ENCODE measurements at places on chromosomes 5 and 9. TPM values are rescaled to one million over a fixed set of nuclear protein-coding genes. Genes with fewer than 3 reads are reported as not detected.

DNA sequence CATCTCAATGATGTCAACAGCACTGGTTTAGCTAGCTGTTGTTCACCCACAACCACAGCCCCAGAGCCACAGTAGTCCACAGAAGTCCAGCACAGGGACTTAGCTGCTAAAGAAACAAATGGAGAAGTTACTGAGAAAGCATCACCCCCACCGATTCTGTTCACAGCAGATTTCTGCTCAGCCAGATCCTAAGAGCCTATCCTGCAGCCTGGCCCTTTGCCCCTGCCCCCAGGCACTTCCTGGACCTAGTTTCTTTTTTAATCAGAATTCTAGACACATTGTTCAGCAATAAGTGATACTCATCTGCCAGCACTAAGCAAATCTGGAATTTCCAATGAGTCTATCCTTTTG is 7.4 kb downstream of the B4GALT1 start:
- DNase-seq, result peak; percentile 83

DNA sequence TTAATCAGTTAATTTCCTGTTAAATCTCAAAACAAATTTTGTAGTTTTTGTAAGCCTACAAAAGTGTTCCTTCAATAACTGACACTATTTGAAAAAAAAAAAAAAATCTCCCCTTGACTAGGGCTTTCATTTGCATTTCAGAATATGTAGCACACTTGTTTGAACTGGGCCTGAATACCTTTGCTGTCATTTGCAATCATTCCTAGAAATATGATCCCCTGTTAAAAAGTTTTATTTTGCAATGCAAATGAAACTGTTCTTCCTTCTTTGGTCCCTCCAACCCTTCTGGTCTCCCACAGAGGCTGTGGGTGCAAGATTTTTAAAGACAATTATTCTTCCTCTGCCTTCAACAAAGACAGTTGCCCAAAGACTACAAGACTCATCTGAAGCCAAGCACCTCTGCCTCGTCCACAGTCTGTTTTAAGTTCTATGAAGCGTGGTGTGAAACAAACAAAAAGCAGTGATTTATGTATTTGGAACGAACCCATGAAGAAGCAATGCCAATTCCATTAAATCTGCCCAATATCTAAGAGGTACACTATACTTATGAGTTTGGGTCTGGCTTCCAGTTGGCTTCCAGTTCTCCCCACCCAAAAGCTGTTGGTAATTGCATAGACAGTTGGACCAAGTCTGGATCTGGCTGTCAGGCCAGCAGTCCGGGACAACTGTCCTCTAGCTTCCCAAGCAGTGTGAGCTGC is 66.1 kb downstream of the CFAP90 start:
- no peak for DNase-seq

Gene BRD9
- 35.0 TPM for total RNA-seq

Gene WDR70
- total RNA-seq, result 23.5 TPM

DNA sequence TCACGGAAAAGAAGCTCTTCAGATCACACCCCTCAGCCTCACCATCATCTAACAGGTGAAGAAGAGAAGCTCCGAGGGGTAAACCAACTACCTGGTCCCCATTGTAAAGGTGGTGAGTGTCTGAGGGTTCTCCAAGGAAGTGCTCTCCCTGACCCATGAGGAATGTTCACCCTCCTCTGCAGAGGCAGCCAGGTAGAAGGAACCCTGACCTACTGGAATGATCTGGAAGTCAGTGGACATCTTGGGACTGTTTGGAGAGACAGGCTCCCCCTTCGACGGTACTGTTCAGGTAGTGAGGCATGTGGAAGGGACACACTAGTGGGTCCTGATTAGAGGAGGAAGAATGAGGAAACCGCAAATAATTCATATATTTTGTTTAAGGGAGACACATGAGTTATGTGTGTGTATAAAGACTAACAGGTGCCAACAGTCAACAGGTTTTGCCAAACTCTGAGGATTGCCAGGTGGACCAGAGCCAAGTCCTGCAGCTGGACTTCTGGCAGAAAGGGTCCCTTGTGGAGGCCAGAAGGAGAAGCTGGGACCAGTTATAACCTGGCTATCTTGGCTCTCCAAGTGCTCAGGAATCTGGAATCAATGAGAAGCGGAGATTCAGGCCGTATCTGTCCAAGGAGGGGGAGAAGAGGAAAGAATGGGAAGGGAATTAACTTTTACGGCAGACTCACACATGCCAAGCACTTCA is 3.0 kb upstream of the ZBTB34 start:
- no peak for DNase-seq

Gene RFK
- 20.9 TPM for total RNA-seq

DNA sequence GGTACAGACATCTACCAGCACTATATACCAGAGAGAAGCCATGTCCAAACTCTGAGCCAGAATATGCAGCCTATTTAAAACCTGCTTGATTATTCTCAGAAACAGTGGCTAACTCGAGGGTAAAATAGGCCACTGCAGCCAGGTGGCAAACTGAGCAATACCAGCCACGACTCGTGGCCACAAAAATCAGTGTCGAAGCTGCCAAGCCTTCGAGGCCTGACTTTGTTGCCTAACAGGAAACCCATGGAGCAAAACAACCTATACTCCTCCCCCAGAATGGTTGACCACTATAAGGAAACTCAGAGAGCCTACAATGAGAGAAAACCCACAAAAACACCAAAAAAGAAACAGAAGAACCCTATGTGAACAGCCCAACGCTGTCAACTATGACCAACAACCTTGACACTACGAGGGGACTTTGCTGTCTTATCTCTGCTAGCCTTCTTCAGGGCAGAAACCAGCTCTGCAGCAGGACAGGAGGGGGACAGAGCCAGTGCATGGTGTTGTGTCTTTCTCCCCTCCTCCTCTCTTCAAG is 133.8 kb downstream of the TMEM174 start:
- no peak for DNase-seq

DNA sequence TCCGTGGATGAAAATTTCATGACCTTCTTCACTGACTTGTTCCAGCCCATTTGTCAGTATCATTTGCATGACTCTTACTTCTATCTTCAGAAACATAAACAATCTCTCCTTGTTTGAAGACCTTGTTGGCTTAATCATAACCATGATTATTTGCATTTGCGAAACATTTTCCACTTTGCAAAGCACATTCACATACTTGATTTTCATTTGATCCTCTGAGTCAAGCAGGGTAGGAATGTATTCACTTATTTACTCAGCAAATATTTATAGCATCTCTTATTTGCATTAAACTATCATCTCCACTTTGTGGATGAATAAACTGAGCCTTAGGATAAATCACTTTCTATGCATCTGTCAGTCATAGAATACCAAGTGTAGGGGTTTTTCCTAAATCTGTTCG is 343.0 kb upstream of the SGCD start:
- no peak for DNase-seq

Gene ZNF300
- total RNA-seq, result 6.9 TPM

Gene C9orf43
- total RNA-seq, result 0.43 TPM

- DNase-seq, result no peak
These were observed 922 bp downstream of the CRHBP start for GRCh38 chr5:76953551-76954382.

GRCh38 chr5:134041570-134042411 is 37.0 kb upstream of the VDAC1 start:
- no peak for DNase-seq

GRCh38 chr9:10000669-10001068 is 612.1 kb downstream of the PTPRD start:
- DNase-seq, result no peak

Gene TEX48
- not detected for total RNA-seq

GRCh38 chr5:120507197-120507596 is 43.1 kb downstream of the PRR16 start:
- DNase-seq, result no peak

DNA sequence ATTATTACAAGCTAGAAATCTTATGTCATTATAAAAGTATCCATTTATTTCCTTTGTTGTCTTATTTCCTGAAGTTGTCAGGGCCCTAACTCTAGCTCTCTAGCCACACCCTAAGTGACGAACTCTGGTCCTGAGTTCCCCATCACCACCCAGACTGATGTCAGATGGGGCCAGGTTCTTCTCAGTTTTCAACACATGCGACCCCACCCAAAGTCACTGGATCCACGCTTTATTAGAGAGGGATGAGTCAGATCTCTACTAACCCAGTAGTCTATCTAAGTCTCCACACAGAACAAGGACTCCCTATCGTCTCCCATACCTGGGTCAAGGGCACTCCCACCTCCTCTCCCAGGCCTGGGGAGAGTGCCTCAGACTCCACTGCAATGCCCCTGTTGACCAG is 6.8 kb upstream of the FEM1C start:
- peak; percentile 57 for DNase-seq

GRCh38 chr5:73808911-73809310 is 182.9 kb downstream of the ARHGEF28 start:
- DNase-seq, result no peak

GRCh38 chr5:179887095-179887494 is 20.6 kb downstream of the TBC1D9B start:
- no peak for DNase-seq

DNA sequence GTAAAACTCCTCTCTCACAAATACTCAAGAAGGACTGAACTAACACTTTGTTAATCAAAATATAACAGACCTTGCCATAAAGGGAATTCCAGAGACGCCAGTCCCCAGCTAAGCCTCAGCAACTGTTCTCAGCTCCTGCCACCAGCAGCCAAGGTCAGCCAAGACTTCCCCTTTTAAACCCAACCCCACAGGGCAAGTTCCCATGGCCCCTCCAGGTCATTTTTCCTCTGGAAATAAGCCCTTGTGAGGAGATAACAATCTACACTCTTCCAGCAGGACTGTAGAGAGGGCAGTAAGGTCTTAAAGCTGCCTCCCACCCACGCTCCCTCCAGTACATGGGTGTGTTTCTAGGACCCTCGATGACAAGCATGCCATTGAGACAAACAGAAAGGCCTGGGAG is 78.3 kb downstream of the DPYSL3 start:
- DNase-seq, result no peak

DNA sequence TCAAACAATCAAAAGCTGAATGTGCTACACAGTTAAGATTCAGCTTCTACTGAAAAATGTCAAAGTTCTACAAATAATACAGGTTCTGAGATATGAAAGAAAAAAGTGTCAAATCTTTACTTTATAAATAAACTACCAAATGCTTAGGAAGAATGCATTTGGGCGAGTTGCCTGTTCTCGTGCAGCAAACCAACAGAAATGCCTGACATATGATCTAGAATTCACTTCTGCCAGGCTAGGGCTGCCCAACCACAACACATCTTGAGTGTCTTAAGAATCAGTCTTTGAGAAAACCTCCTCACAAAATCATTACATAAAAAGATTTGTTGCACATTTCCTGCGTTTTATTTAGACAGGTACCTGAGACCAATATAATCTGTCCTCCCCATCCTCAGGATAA is 42.2 kb downstream of the ANKH start:
- DNase-seq, result no peak

Gene CARD9
- 20.0 TPM for total RNA-seq

Gene LTC4S
- total RNA-seq, result not detected

Gene CER1
- not detected for total RNA-seq

GRCh38 chr5:36458746-36459145 is 147.7 kb upstream of the SLC1A3 start:
- no peak for DNase-seq

DNA sequence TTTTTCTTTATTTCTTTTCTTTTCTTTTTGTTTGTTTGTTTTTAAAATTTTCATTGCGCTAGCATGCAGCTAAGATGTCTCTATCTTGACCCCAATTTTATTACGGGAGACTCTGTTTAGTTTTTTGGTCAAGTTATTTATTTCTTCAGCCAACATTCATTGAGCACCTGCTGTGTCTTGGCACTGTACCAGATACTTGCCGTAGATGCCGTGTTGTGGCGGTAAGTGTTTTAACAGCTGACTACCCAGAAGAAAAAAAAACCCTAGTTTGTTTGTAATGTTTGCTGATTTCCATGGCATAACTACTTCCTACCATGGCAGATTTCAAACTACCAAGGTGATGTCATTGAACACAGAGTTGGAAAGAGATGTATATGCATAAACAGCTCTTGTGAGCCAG is 65.0 kb downstream of the UGCG start:
- peak; percentile 72 for DNase-seq

Gene PCDHB9
- 0.64 TPM for total RNA-seq
